IMR-90 (cell line): ENCODE measurements at places on chromosomes 13 and 19. TPM values are rescaled to one million over a fixed set of nuclear protein-coding genes. Genes with fewer than 3 reads are reported as not detected.
A peak's percentile ranks its signal among the peaks of the same experiment; 100 is the strongest.

DNA sequence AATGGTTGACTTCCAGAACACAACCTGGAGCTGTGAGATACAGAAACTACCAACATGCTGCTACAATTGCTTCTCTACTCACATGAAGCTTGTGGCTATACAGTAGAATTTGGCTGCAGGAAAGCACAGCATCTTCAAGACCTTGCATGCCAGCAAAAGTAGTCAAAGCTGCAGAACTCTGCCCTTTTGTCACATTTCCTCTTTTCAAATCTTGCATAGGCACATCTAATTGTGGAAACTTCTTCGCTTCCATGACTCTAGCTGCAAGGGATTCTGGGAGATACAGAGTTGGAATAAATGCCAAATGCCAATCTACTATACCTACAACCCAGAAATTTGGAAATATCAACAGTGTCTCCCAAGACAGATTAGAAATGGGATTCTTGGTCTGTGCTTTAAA lies 462.2 kb downstream of the FOXO1 start:
- no peak for DNase-seq

DNA sequence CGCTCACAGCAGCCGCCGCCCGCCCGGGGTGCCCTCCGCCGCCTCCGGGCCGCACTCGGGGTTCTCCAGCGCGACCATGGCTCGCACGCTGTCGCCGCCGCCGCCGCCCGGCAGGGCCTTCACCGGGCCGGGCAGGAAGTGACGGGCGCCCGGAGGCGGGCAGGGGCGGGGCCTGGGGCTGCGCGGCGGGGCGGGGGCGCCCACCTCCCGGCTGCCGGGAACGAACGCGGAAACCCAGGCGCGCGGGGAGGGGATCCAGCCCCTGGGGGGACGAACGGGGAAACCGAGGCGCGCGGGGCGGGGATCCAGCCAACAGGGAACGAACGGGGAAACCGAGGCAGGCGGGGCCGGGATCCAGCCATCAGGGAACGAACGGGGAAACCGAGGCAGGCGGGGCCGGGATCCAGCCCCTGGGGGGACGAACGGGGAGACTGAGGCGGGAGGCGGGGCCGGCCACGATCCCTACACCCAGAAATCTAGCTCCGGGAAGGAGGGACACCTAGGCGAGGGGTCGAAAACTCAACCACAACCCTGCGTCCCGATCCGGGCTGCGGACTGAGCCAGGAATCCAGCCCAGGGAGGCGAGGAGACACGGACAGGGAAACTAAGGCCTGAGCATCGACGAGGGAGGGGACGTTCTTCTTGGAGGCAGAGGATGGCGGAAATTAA lies at the start of gene R3HDM4:
R3HDM4 (minus strand) TSS at position 140 of the 669 bp plus-strand sequence; CDS start at position 78, 62 bp downstream.
- DNase-seq = peak; percentile 37

- DNase-seq = no peak
Measured at GRCh38 chr19:40279761-40280607, 5.2 kb downstream of the AKT2 start.

DNA sequence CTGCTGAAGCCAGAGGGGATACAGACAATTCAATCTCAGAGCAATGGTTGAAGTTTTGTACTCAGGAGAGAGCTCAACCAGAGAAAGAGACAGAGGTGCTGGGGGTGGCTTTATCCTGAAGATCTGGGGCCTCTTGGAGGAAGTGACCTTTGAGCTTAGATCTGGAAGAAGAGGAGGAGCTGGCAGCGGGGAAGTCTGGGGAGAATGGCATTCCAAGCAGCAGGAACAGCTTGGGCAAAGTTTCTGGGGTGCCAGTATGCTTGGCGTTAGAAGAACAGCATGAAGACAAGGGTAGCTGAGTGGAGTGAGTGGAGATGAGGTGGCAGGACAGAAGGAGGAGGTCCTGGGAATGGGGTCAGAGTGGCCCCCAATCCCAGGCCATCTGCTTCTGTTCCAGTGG lies 11.3 kb downstream of the MAST3 start:
- no peak for DNase-seq

CEACAM6 gene
- not detected in 2 replicates for total RNA-seq

- peak; percentile 81 for DNase-seq
Measured at GRCh38 chr19:37655301-37655688, at the start of gene ZFP30. ZFP30 (minus strand) TSS chr19:37655465; CDS start chr19:37647822, 7,643 bp downstream.

ZNF835 gene
- not detected in 2 replicates for total RNA-seq

- DNase-seq = no peak
Measured at GRCh38 chr13:87923753-87924152, 252.6 kb downstream of the SLITRK5 start.

DNA sequence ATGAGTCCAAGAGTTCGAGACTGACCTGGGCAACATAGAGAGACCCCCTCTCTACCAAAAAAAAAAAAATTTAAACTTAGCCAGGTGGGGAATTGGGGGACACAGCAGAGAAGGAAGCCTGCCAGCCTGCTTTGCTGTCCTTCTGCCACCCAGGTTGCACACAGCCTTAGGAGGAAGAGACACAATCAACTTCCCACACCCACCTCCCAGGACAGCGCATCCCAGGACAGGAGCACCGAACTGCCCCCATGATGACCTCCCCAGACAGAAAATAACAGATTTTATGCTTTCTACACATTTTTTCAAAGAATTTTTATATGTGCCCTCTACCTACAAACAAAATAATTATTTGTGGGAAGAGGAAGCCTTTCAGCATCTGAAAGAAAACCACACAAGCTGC lies 126.0 kb upstream of the ZNF507 start:
- DNase-seq = no peak

- DNase-seq = peak; percentile 94
Measured at GRCh38 chr13:76711550-76712182, 174.5 kb downstream of the KCTD12 start.

IL17D gene
- 0.56 and 0.72 TPM in 2 replicates for total RNA-seq

- no peak for DNase-seq
Measured at GRCh38 chr13:32455594-32455903, 27.6 kb upstream of the N4BP2L1 start.

GRCh38 chr19:16452325-16452724 lies 19.4 kb downstream of the EPS15L1 start:
- DNase-seq = no peak

DNA sequence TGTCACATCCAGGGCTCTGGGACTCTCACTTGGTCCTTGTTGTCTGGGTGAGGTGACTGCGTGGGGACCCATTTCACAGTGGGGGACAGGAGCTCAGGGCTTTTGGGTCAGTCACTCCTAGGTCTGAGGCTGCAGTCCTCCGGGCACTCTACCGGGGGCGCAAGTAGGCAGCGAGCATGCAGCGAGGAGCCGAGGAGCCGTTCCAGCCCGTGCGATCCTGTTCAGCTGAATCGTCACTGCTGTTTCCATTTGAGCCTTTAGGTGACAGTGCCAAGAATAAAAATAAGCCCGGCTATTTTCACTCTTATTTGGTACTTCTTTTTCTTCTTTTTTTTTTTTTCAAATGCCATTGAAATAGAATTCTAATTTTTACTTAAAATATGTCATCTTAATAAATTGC lies 126.5 kb downstream of the ZNF536 start:
- DNase-seq = no peak

- DNase-seq = no peak
Measured at GRCh38 chr13:79778741-79779460, 297.9 kb downstream of the NDFIP2 start.

GRCh38 chr19:41785653-41786052 lies 10.7 kb upstream of the CEACAM3 start:
- peak; percentile 65 for DNase-seq

RDH8 gene
- total RNA-seq = 0.18 TPM in 1 of 2 replicates, not detected in the other

ELANE gene
- total RNA-seq = not detected in 2 replicates

KCNC3 gene
- total RNA-seq = not detected in 2 replicates

- no peak for DNase-seq
Measured at GRCh38 chr13:92177966-92178365, 779.5 kb downstream of the GPC5 start.

- DNase-seq = no peak
Measured at GRCh38 chr13:32195713-32196112, 119.5 kb downstream of the ZAR1L start.

DNA sequence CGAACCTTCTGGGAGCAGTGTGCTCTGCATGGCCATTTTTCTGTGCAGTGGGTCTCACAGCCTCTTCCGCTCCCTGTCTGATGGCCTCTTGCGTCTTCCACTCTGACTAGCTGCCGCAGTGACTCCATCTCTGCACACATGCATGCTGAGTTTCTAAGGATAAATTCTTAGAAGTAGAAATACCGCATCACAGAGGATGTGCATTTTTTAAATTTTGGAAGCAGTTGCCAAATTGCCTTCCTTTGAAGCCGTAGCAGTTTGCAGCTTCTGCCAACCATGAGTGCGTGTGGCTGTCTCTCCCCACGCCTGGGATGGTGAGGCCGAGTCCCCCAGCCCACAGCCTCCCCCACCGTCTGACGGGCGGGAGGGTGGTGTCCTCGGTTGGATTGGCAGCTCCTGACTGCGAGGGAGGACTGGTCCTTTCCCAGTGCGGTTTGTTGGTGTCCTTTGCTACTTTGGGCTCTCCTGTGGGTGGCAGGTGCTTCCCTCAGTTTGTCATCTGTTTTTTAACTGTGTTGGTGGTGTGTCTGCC lies 9.8 kb downstream of the FZR1 start:
- peak; percentile 50 for DNase-seq

NLRP4 gene
- total RNA-seq = not detected in 2 replicates

PTPRH gene
- total RNA-seq = 1.7 and 3.4 TPM in 2 replicates

- DNase-seq = no peak
Measured at GRCh38 chr13:30857636-30858035, 48.4 kb upstream of the MEDAG start.

ZNF43 gene
- 8.8 and 10.6 TPM in 2 replicates for total RNA-seq

GRCh38 chr13:83221813-83222241 lies 660.4 kb downstream of the SLITRK1 start:
- peak; percentile 86 for DNase-seq

DNA sequence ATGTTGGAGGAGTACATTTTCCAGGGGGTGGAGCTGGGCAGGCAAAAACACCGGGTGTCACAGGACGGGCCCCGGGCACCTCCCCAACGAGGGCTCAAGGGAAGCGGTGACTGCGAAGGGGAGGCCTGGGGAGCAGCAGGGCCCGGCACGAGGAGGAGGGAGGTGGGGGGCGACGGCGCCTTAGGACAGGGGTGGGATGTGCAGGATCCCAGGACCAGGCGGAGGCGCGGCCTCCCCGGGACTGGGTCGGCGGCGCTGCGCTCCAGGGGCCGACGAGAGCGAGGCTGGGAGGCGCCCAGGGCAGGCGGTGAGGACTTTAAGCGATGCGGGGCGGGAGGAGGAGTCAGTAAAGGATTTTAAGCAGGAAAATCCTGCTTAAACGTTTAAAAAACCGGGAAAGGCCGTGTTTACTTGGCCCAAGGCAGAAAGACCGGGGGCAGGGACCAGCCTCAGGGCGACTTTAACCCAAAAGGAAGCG lies 427 bp downstream of the ZNF160 start:
- peak; percentile 31 for DNase-seq

DNA sequence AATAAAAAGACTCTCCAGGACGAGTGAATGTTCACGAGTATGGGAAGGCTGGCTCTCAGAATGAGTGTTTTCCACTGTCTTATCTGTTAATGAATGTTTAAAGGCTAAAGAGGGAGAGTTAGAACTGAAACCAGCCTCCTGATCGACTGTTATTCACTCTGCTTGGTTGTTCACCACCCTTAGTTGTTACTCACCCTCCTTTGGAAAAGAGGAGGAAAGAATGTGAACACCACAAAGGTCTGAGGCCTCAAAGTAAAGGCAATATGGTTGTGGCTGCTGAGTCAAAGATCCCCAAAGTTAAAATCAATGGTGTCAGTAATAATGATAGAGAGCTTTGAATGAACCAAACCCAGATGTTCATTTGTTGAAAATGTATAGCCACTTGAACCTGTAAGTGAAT lies 1793.2 kb upstream of the PCDH20 start:
- DNase-seq = peak; percentile 57

DNA sequence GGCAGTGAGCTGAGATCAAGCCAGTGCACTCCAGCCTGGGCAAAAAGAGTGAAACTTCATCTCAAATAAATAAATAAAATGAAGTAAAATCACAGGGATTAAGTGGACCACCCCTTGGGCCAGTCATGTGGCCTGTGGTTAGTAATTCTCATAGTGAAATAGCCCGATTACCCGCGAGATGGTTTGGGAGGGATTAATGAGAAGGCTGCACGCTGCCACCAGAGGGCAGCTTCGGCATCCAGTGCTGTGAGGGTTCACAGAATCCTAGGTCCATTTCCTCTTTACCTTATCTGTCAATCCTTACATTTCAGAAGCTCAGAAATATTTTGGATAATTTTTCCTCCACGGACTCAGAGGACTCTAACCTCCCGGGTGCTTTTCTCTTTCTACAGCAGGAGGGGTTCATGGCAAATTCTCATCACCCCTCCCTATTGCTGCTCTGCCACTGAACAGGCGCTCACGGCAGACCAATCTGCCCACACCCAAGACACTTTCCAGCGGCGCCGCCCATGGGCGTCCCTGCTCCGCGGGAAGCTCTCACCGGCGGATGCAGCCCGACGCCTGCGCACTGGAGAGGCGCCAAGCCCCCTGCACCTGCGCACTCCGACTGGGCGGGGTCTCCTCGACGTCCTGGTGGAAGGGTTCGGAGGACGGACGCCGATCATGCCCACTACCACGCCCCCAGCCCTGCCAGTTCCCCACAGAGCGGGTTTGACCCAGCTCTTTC lies 11.0 kb downstream of the ZNF835 start:
- no peak for DNase-seq

DNA sequence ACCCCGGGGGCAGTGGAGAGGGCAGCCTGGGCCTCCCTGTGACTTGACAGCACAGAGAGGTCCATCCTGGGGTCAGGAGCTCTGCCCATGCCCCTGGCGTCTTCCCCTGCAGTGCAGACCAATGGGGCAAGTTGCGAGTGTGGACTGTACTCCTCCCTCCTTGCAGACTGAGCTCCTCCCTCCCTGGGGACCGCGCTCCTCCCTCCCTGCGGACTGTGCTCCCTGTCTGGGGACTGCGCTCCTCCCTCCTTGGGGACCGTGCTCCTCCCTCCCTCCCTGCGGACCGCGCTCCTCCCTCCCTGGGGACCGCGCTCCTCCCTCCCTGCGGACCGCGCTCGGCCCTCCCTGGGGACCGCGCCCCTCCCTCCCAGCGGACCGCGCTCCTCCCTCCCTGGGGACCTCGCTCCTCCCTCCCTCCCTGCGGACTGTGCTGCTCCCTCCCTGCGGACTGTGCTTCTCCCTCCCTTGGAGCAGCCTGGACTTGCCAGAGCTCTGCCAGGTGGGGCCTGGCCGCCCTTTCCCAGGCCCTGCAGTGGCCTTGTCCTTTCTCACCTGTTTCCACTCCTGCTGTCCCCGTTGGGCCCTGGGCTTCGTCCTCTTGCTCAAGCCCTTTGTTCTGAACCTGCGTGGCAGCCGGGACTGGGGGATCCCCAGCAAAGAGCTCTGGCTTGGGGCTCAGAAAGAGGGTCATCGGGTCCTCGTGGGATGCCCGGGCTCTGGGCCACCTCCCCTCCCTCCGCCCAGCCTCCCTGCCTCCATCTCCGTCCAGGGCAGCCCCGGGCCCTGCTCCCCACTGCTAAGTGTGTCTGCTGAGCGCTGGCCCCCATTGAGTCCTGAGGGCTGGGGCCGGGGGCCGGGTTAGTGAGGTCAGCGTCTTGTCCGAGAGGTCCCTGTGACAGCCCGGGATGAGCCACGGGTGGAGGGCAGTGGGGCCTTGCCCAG lies 6.8 kb downstream of the GAMT start:
- no peak for DNase-seq

DNA sequence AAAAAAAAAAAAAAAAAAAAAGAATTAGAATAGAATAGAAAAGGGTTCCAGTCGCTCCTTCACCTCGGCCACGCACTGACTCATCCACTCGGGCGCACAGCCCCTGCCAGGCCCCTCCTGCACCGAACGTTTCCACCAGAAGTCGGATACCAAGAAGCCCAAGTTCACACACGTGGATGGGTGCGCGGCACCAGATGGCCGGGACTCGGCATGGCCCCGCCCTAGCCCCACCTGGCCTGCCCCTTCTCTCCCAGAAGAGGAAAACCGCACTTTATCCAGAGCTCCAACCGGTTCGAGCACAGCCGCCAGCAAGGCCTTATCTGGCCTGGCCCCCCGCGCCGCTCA lies 5.9 kb downstream of the PRR36 start:
- no peak for DNase-seq

STARD13 gene
- 46.6 and 46.9 TPM in 2 replicates for total RNA-seq
